ENCODE measurements at places on chromosomes 2 and 18. TPM values are rescaled to one million over a fixed set of nuclear protein-coding genes. Genes with fewer than 3 reads are reported as not detected.

CIB4 gene
- total RNA-seq, result not detected

LMAN2L gene
- 75.0 TPM for total RNA-seq

REG3G gene
- not detected for total RNA-seq

RBMS1 gene
- 13.7 TPM for total RNA-seq

ALK gene
- total RNA-seq, result not detected

WDR33 gene
- 47.6 TPM for total RNA-seq

SERPINB3 gene
- not detected for total RNA-seq

PLA2R1 gene
- not detected for total RNA-seq

SKA1 gene
- total RNA-seq, result 32.6 TPM

LRRC30 gene
- total RNA-seq, result not detected

GRCh38 chr18:40902436-40902835 lies 1052.6 kb upstream of the PIK3C3 start:
- DNase-seq, result no peak

DNA sequence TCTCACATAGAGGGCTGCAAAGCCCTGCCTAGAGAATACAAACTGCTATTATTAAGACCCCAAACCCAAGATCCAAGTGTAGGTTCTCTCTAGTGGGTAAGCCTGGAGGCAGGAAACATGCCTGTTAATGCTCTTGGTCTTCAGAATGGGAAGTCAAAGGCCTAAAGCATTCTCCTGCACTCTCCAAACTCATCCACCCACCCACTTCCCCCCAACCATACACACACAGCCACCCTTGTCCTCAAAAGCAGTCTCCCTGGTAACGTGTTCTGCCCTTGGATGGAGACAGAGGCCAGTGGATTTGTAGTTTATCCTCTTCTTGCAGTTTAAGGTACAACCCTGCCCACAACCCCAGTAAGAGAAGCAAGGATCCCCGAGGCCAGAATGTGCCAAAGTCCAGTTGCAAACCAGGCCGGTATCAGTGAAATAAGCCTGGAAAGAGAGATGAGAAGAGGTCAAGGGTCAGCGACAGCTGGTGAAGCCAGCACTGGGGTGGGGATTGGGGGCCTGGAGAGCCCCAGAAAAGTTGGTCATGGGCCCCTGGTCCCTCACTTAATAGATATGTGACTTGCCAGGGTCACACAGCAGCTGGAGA lies 23.0 kb downstream of the TMEM247 start:
- DNase-seq, result no peak

DNA sequence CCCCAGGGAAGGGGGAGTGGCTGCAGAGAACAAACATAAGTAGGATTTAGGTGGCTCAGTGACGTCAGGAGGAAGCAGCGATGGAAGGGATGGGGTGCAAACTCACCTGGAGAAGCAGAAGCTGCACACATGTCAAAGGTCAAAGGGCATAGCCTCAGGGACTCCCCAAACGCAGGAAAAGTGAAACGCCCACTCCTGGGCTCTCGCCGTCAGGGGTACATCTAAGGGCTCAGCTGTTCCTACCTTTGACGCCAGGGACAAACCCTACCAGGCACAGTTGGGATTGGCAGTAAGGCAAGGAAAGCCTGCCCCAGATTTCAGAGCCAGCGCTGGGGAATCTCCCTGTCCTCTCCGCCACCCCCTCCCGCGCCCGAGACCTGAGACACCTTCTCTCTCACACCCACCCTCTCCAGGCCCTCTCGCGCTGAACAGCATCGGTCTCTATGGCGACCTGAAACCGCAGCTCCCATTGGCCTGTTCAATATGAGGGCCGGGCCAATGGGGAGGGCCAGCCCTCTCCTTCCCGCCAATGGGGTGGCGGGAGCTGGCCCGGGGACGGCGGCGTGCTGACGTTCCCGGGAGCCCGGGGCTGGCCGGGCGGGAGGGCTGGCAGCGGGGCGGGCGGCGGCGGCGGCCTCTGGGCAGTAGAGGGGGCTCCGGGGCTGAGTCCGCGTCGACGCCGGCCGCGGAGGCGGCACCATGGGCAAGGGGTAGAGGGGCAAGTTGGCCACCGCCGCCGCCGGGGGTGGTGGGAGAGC lies at the start of the genes CCDC148 and PKP4:
Gene CCDC148, minus strand, starts transcription at position 445 of the 758 bp plus-strand sequence. Its CDS starts 314 bp downstream, at position 131.
Gene PKP4, plus strand, starts transcription at position 644 of the 758 bp plus-strand sequence. CDS start 76,233 bp downstream, outside the sequence.
- peak; percentile 97 for DNase-seq

- DNase-seq, result no peak
These were observed 49.8 kb downstream of the PLEK start for GRCh38 chr2:68414876-68415275.

DNA sequence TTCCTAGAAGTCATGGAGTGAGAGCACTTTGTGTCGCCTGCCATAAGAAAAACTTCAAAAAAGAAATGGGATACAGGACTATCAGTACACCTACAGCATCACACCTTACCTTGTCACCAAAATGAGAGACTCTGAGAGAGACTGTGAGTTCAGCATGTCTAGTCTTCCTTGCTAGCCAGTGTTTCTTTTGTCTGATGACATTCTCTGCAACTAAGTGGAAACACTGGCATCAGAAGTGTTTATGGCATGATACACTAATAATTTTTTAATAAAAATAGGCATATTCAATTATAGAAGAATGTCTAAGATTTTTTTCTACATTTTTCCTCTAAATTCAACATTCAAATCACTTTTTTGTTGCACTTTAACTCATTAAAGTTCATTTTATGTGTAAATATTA lies 9.0 kb downstream of the RBM43 start:
- no peak for DNase-seq

- DNase-seq, result no peak
These were observed 100.2 kb downstream of the TWIST2 start for GRCh38 chr2:238947920-238948710.

DNA sequence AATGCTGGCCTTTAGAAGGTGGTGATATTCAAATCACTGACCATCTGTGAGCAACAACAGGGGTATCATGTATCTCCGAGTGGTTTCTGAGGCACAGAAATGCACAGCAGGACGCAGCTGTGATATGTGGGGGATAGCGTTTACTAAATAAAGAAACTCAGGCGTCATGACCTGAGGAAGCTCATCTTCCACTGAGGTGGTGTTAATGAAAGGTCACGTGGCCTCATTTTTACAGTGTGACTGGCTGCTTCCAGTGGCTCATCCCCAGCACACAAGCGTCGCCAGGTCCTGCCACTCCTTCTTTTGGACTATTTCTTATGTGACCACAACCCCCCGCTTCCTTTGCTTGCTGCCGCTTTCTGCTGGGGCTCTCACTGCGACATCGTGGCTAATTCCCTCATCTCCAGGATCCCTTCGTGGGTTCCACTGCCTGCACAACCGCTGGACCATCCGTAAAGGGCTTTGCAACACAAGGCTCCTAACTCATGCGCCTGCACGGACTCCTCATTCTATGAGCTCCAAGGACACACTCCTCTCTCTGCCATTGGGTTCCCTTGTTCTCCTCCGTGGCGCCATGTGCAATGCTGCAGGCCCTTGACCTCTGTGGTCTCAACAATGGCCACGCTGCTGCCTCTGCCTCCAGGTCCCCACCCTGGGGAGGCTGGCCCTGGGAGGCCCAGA lies 109.3 kb downstream of the MBP start:
- DNase-seq, result no peak

- DNase-seq, result no peak
These were observed 44.8 kb downstream of the RAB3GAP1 start for GRCh38 chr2:135096665-135097446.

DNA sequence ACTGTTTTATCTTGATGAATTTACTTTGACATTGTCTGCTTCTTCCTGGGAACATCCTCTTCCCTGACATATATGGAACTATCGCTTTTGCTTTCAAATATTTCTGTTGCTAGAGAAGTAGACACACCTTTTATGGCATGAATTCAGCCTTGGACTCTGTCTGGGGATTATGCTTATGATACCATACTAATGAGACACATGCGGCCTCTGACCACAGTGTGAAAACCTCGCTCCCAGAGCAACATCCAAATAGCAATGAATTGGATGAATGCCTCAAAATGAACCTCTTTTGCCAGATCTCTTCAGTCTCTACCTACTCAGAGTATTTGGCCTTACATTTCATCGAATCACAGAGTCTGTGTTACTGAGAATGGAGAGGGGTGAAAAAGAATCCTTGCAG lies 70.9 kb downstream of the PIEZO2 start:
- no peak for DNase-seq

DNA sequence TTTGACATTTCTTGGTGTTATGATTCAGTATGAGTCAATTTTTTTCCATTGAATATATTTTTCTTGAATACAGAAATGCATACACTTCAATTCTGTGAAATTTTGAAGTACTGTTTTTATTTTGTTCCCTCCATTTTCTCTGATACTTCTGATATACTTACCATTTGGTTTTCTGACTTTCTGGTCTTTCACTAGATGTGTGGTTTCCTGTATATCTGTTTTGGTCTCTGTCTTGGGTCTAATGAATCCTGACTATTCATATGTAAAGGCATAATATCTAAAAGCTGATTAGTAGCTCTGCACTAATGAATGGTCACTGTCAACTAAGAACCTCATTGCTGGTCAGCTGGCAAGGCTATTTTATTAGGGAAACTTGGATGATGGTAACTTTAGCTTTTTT lies 345.6 kb downstream of the GRB14 start:
- no peak for DNase-seq

DNA sequence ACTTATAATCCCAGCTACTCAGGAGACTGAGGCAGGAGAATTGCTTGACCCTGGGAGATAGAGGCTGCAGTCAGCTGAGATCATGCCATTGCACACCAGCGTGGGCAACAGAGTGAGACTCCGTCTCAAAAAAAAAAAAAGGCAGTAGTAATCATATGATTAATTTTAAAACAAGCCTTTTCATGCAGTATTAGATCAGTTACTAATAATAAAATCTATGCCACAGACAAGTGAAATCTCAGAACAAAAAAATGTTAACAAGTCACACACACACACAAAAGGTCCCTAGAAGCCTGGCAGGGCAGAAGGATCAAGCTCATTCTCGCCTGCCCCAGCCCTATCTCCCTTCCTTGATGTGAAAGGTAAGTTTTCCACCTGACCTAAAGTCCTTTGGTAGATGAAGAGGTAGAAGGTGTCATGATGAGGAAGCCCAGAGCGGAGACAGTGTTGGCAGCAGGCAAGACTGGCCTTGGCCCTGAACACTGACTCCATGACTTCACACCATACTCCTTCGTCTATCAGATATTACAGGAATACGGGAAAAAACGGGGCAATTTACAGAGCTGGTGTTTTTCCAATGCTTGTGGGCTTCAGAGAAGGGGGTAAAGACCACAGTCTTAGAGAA lies 10.6 kb downstream of the KDSR start:
- DNase-seq, result no peak

DNA sequence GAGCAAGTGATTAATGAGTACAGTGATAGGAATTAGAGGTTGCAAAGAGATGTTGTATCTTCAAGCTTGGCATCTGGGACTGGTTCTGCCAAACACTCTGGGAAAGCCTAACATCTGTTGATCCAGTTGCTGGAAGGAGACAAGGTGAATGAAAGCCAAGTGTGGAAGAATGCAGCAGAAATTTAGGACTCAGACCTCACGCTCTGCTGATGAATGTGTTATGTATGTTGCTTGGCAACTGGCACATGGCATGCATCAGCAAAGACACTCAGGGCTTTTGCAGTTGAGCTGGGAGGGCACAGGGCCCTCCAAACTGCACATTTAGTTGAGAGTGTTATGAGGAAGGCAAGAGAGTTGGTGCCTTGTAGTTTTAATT lies 105.5 kb downstream of the COLEC12 start:
- no peak for DNase-seq

DNA sequence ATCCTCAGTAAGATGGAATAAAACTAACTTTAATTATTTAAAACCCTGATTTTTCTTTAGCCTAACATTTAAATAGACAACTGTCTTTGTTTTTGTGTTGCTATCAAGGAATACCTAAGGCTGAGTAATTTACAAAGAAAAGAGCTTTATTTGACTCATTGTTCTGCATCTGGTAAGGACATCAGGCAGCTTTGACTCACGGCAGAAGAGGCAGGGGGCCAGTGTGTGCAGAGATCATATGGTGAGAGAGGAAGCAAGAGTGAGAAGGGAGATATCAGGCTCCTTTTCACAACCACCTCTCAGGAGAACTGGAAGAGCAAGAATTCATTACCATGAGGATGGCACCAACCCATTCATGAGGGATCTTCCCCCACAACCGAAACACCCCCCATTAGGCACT lies 64.6 kb upstream of the TFPI start:
- DNase-seq, result no peak

DNA sequence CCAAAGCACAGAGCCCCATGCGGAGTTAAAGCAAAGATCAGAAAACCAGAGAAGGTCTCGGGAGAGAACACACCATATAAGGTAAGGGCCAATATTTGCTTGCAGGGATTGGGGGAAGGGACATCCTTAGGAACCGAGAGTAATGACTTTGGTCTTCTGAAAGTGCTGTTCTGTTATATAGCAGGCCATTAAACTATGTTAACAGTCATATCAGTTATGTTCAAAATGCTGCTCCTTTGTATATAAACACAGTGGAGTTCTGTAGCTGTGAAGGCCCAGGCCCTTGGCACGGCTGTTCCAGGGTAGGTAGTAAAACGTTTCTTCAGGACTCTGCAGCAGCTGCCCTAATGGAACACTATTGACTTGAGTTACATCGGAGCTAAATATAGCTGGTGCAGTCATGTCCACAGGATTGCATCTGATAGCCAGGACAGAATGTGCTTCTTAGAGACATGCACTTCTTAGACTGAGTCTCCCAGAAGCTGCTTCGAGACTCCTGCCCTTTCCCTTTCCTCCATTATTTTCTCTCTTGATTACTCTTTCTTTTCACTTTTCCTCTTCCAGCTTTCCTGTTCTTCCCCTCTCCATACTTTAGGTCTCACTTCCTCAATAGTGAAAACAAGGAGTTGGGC lies 122.4 kb downstream of the SETBP1 start:
- DNase-seq, result no peak

GRCh38 chr2:226756131-226756530 lies 43.5 kb downstream of the IRS1 start:
- no peak for DNase-seq

DNA sequence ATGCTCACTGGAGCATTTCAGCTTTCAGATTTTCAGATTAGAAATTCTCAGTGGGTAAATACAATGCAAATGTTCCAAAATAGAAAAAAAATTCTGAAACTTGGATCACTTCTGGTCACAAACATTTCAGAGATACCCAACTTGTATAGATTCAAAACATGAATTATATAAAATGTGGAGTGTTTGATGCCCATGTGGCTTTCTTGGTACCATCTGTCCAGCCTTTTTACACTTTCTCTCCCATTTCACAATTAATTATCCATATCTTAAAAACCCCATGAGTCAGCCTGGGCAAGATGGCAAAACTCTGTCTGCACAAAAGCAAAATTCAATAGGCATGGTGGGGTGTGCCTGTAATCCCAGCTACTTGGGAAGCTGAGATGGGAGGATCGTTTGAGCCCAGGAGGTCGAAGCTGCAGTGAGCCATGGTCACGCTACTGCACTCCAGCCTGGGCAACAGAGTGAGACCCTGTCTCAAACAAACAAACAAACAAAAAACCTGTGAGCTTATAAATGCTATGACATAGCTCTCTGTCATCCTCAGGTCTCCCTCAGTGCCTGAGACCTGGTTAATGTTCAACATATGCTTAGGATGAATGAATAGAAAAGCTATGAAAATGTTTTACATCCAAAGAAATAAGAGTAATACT lies 146.3 kb upstream of the TTC39C start:
- DNase-seq, result no peak

- DNase-seq, result no peak
These were observed 557.1 kb downstream of the TNS1 start for GRCh38 chr2:217445723-217446122.

- DNase-seq, result no peak
These were observed 2.1 kb downstream of the GATA6 start for GRCh38 chr18:22171258-22172119.

Data from G401 (cell line).